GM13976 (cell line): ENCODE measurements at places on chromosomes 5 and 9.

DNA sequence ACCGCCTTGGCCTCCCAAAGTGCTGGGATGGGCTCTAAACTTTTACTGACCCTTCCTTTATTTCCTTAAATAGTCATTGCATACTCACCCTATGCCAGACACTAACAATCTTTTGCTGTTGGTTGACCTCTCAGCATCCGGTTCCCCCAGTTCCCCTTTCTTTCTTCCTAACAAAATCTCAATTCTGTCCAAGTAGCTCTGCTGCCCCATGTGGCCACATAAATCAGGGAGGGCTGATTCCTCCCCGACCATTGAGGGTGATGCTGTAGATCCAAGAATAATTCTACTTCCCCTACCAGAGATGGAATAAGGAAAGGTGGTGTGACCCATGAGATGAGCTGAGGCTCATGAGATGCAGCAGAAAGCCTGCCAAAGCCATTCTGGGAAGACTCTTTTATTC is 315.3 kb upstream of the MSX2 start:
- no peak for DNase-seq

DNA sequence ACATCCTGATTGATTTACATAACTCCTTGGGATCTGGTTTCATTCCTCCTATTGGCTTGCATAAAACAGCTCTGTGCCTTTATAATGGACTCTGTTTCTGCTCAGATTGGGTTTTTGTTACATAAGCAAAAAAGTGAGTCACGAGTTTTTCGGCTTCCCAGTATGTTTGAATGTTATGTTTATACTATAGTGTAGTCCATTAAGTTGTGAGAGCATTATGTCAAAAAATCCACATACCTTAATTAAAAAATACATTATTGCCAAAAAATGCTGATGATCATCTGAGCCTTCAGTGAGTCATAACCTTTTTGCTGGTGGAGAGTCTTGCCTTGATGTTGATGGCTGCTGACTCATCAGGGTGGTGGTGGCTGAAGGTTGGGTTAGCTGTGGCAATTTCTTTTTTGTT is 144.6 kb downstream of the CCDC171 start:
- no peak for DNase-seq

DNA sequence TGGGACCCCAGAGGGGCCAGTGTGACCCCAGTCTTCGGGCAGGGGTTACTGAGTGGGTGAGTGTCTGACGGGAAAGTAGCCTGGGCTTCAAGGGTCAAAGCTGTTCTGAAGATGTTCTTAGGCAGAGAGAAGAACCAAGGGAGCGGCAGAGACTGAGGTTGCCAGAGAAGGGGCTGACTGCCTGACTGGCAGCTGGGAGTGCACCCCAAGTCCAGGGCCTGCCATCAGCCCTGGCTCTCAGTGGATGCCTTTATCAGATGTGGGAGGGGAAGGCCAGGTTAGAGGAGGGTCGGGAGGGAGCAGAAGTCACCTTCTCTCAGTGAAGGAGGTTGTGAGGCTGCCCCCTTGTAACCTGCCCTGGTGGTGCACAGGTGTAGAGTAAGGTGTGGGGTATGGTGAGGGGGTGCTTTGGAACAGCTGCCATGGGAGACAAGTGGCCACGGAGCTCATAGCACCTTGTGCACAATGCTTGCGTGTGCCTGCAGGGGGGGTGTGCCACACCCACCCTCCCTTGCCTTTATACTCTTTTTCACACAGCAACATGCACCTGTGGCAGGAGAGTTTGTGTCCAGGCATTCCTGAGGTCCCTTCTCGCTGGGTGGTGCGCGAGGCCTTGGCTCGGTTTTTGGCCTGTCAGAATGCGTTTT is 18.9 kb downstream of the RALGPS1 start:
- no peak for DNase-seq

GRCh38 chr5:1222621-1223277 is 2.4 kb upstream of the SLC6A18 start:
- no peak for DNase-seq

DNA sequence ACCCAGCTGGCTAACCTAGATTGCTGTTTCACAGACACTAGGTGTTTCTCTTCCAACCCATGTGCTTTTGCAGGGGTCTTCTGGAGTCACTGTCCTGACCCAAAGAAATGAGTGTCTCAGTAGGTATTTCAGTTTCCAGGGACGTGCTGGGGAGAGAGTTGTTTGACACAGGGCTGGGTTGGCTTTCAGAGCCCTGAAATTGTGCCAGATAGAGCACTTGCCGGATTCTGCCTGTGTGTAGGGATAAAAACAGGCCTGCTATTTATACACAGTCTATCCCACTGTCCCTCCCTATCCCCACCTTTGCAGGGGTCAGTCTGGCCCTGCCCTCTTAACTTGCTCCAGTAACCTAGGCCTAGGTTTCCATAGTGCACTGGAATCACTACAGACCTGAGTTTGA is 957 bp upstream of the HBEGF start:
- no peak for DNase-seq

DNA sequence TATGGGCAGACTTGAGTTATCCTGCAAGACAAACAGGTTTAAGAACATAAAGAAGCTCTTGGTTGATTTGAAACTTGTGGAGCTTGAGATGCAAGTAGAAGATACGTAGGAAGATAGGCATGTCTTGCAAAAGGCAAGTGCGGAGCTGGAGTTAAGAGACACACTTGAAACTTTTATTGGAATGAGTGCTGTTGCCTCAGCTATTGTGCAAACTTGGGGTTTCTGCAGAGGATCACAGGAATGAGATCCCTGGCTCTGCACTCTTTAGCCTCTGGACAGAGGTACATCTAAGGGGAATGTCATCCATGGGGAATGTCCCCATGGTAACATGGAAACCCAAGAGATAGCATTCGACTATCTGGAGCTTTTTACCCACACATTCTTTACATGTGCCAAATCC is 121.1 kb downstream of the ADCY2 start:
- DNase-seq, result no peak

DNA sequence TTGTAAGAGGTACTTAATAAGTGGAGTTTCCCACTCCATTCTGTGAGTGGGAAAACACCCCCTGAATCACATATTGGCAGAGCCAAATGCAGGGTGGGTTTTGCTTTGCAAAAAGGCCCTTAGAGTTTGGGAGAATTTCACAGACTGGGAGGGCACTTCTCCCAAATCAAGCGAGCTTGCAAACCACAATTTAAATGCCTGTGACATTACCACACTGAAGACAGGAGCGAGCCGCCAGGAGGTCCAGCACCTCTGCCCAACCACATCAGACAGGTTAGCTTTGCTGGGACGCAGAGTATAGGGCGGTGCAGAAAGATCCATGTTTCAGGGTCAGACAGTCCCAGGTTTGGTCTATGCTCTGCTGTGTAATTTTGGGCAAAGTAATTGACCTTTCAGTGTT is 2.3 kb downstream of the ALAD start:
- DNase-seq, result no peak

GRCh38 chr9:96167011-96167410 is 135.0 kb downstream of the HSD17B3 start:
- DNase-seq, result no peak

- no peak for DNase-seq
Observed at GRCh38 chr5:79628276-79628675, 16.0 kb downstream of the TENT2 start.
